ENCODE measurements at places on chromosomes 12 and 14. TPM values are rescaled to one million over a fixed set of nuclear protein-coding genes. Genes with fewer than 3 reads are reported as not detected.

Gene PRKCH
- total RNA-seq: 102 TPM

Gene TMEM121
- 8.2 TPM for total RNA-seq

Gene KERA
- total RNA-seq: not detected

Gene TAS2R8
- not detected for total RNA-seq

Gene MLXIP
- total RNA-seq: 41.4 TPM

Gene AMN
- total RNA-seq: 0.44 TPM

Gene RNASE9
- total RNA-seq: not detected

Gene TSPAN19
- not detected for total RNA-seq

Gene ACRBP
- total RNA-seq: 1.5 TPM

Gene CD27
- 23.3 TPM for total RNA-seq

Gene EIF2S3B
- total RNA-seq: 0.48 TPM

Gene TTC9
- total RNA-seq: 6.1 TPM

Gene DMAC2L
- 16.2 TPM for total RNA-seq

Gene TAS2R20
- 2.5 TPM for total RNA-seq

GRCh38 chr14:58119381-58119780 lies 32.6 kb downstream of the ARMH4 start:
- peaks cover 17% of the 10 kb centered on the region for H3K27me3 ChIP-seq
- DNase-seq: no peak
- no peaks in the 10 kb centered on the region for H3K4me1 ChIP-seq
- H3K36me3 ChIP-seq: no peaks in the 10 kb centered on the region
- no peak overlapping the region for H3K27ac ChIP-seq

DNA sequence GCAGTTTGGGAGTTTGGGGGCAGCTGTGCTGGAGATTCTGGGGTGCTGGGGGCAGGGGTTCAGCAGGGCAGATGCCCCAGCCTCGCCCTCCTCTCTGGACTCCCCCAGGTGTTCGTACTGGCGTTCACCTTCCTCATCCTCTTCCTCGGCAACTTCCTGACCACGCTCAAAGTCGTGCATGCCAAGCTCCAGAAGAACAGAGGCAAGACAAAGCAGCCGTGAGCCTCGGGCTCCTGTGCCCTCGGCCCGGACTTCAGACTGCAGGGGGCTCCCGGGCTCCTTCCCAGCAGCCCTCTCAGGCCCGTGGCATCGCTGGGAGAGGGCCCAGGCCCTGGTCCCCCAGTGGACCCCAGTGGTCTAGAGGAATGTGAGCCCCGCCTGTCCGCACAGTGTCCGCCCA lies 18.0 kb downstream of the RHOF start:
- peaks cover 9% of the 10 kb centered on the region for H3K4me1 ChIP-seq
- no peaks in the 10 kb centered on the region for H3K27me3 ChIP-seq
- H3K36me3 ChIP-seq: peaks cover 17% of the 10 kb centered on the region
- DNase-seq: no peak

DNA sequence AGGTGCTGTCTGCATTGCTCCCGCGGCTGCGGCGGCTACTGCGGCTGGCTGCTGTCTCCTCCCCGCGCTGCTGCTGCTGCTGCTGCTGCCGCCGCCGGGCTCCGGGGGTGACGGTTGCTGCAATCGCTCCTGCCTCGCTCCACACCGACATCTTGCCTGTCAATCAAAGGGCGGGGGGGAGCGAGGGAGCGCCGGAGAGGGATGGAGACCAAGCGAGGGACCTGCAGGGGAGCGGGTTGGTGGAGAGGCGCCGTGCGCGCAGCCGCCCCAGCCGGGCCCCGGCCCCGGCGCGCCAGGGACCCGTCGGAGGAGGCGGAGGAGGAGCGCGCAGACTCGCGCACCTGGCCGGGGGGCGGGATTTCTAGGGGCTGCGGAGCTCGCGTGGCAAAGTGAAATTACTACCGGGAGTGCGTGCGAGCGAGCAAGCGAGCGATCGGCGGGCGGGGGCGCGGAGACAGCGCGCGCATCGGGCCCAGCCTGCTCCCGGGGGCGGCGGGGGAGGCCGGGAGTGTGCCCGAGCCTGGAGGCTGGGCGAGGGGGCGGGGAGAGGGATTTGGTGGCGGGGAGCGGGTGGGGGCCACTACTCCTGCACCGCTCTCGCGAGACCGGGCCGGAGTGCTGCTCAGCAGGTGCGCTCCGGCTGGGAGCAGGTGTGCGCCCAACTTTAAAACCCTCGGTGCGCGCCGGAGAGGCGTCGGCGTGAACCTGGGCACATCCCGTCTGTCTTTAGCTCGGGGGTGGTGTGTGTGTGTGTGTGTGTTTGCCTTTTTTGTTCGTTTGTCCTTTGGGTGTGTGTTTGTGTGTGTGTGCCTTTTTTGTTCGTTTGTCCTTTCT lies at the start of gene KSR2:
KSR2 (minus strand) TSS at position 165 of the 834 bp plus-strand sequence. CDS start 735 bp downstream, outside the sequence.
- peaks cover 41% of the 10 kb centered on the region for H3K27me3 ChIP-seq
- no peaks in the 10 kb centered on the region for H3K36me3 ChIP-seq
- H3K4me1 ChIP-seq: peaks cover 4% of the 10 kb centered on the region
- H3K27ac ChIP-seq: no peak within 1 kb of the TSS

DNA sequence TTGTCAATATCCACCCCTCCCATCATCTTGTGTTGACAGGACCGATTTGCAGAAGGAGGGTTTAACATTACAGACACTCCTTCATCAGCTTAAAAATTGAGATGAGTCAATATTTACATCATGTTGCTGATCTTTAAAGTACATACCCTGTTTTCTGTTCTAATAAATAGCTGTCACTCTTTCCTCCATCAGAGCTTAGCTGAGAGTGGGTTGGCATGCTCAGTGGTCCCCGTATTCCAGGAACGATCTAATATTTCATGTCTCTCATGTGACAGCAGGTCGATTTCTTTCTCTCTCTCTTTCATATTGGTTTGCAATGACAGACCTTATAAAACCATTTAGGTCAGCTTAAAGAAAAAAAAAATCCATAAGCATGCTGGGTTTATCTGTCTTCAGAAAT lies 950.6 kb downstream of the GALC start:
- no peaks in the 10 kb centered on the region for H3K27me3 ChIP-seq
- H3K4me1 ChIP-seq: no peaks in the 10 kb centered on the region
- no peak overlapping the region for H3K4me3 ChIP-seq
- H3K27ac ChIP-seq: no peak overlapping the region

GRCh38 chr12:49388682-49389386 lies 21.6 kb downstream of the SPATS2 start:
- no peaks in the 10 kb centered on the region for H3K27me3 ChIP-seq
- no peak overlapping the region for H3K27ac ChIP-seq
- DNase-seq: peak; percentile 58

DNA sequence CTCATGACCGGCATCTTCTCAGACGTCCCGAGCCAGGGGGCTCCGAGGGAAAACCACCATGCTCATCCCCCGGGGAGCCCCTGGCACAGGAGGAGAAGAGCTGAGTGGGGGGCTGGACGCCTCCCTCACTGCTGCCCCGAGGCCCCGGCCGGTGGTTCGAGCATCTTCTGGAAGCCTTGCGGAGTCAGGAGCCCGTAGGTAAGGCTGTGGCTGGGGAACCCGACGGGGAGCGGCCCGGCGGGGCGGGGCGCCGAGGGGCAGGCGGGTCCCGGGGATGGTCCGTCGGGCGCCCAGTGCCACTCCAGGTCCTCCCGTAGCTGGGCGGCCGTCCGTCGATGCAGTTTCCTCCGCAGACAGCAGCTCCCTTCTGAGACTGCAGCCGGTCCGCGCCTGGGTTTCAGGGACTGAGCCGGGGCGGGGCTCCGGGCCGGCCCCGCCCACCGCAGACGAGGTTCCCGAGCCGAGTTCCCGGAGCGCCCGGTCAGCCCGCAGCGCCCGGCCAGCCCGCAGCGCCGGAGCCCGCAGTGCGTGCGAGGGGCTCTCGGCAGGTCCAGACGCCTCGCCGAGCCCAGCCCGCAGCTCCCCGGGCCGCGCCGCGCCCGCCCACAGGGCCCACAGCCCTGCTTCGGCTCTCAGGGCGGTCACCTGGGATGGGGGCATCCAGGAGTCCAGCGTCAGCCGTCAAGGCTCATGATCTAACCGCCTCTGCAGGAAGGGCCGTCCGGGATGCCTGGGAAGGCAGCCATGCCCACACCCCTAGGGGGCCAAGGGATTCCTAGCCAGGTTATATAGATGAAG lies at the start of gene PGF:
PGF (minus strand) TSS at position 369 of the 798 bp plus-strand sequence; CDS start at position 14, 355 bp downstream.
- no peaks in the 10 kb centered on the region for H3K4me1 ChIP-seq
- peaks cover 12% of the 10 kb centered on the region for H3K27me3 ChIP-seq
- no peak within 1 kb of the TSS for H3K27ac ChIP-seq
- peak; percentile 15 for DNase-seq
- peak within 1 kb of the TSS; percentile 28 for H3K4me3 ChIP-seq
- H3K36me3 ChIP-seq: no peaks in the 10 kb centered on the region

DNA sequence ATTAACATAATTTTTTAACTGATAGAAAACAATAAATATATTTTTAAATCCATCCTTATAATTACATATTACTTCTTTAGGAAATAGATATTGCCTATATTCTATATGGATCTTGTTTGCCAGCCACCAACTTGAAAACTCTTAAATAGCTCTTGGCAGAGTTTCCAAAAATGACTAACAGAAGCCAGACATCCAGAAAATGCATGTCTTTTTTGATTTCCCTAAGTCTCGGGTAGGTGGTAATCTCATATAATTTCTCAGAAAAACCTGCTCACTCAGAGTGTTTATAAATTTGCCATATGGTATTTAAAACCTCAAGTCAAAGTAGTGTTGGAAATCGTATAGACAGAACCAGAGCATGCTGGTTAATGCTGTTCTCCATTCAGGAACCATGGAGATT lies 360.4 kb upstream of the FOXG1 start:
- no peaks in the 10 kb centered on the region for H3K4me1 ChIP-seq
- no peak overlapping the region for H3K27ac ChIP-seq
- no peak overlapping the region for H3K4me3 ChIP-seq
- no peaks in the 10 kb centered on the region for H3K27me3 ChIP-seq
- no peaks in the 10 kb centered on the region for H3K36me3 ChIP-seq

- H3K4me1 ChIP-seq: no peaks in the 10 kb centered on the region
- no peaks in the 10 kb centered on the region for H3K36me3 ChIP-seq
- H3K27ac ChIP-seq: no peak overlapping the region
- H3K4me3 ChIP-seq: no peak overlapping the region
These were observed 510.8 kb downstream of the TMTC2 start for GRCh38 chr12:83197483-83197914.

DNA sequence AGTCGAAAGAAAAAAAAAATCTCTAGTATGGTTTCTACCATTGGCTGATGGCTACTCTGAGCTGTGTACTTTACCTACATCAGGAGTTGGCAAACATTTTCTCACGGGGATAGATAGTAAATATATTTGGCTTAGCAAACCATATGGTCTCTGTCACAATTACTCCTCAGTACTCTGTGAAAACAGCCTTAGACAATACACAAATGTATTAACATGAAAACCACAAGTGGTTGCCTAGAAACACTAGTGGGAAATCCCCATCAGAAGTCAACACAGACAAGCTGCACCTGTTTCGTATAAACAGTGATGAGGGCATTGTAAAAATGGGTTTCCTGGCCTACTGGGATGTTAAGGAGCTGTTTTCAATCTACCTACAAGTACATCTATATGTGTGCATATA lies 84.6 kb upstream of the NAV3 start:
- no peaks in the 10 kb centered on the region for H3K36me3 ChIP-seq
- no peak overlapping the region for H3K4me3 ChIP-seq
- DNase-seq: no peak
- H3K27me3 ChIP-seq: no peaks in the 10 kb centered on the region

- no peak for DNase-seq
- no peaks in the 10 kb centered on the region for H3K36me3 ChIP-seq
- H3K4me1 ChIP-seq: no peaks in the 10 kb centered on the region
- no peak overlapping the region for H3K4me3 ChIP-seq
- H3K27me3 ChIP-seq: peaks cover 9% of the 10 kb centered on the region
These were observed 29.6 kb downstream of the A2M start for GRCh38 chr12:9086087-9086486.

DNA sequence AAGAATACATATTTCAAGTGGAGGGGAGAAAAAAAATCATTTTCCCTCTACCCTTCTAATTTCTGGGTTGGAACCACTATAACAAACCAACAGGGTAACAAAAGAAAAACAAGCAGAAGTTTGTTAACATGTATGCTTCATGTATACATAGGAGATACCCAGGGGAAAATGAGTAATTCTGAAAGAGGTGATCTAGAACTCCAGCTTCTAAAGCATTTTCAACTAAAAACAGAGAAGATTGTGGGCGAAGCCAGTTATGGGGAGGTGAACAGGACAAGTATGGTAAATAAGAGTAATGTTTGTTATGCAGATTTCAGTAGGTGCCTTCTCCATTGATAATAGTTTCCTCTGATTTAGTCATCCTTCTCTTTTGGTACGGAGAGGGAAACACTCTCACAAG lies 16.7 kb downstream of the FNTB start:
- peaks cover 14% of the 10 kb centered on the region for H3K36me3 ChIP-seq
- H3K27ac ChIP-seq: peak overlapping the region; percentile 68
- H3K4me1 ChIP-seq: peaks cover 33% of the 10 kb centered on the region
- no peak for DNase-seq
- H3K27me3 ChIP-seq: no peaks in the 10 kb centered on the region

- no peaks in the 10 kb centered on the region for H3K27me3 ChIP-seq
- peaks cover 7% of the 10 kb centered on the region for H3K4me1 ChIP-seq
- no peak overlapping the region for H3K4me3 ChIP-seq
- H3K36me3 ChIP-seq: no peaks in the 10 kb centered on the region
- H3K27ac ChIP-seq: no peak overlapping the region
- no peak for DNase-seq
These were observed 104.2 kb upstream of the RTL1 start for GRCh38 chr14:101007765-101008164.

- no peak overlapping the region for H3K4me3 ChIP-seq
- peaks cover 14% of the 10 kb centered on the region for H3K27me3 ChIP-seq
- H3K36me3 ChIP-seq: no peaks in the 10 kb centered on the region
These were observed 33.0 kb downstream of the BHLHE41 start for GRCh38 chr12:26091822-26092221.

DNA sequence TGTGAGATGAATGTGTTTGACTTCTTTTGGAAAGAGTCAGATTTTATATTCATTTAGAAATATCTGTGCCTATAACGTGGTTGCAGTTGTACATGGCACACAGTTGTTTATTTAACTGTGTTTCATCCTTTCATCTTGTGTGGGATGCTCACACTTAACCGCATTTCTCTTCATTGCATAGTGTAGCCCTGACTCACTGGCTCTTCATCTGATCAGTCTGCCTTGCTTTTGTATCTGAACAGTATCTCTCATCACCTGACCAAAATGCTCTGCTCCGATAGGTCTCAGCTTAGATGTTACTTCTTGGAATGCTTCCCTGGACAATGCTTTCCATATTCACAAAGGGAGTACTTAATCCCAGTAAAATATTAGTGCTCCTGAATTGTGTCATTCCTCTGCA lies 83.4 kb downstream of the PDE3A start:
- no peak overlapping the region for H3K27ac ChIP-seq
- H3K27me3 ChIP-seq: no peaks in the 10 kb centered on the region
- H3K36me3 ChIP-seq: no peaks in the 10 kb centered on the region
- no peaks in the 10 kb centered on the region for H3K4me1 ChIP-seq

GRCh38 chr12:71455028-71455737 lies 15.6 kb downstream of the LGR5 start:
- no peak for DNase-seq
- H3K27ac ChIP-seq: no peak overlapping the region
- peaks cover 15% of the 10 kb centered on the region for H3K27me3 ChIP-seq
- H3K36me3 ChIP-seq: no peaks in the 10 kb centered on the region
